H1 (cell line): ENCODE measurements at places on chromosomes 1 and 21.

DNA sequence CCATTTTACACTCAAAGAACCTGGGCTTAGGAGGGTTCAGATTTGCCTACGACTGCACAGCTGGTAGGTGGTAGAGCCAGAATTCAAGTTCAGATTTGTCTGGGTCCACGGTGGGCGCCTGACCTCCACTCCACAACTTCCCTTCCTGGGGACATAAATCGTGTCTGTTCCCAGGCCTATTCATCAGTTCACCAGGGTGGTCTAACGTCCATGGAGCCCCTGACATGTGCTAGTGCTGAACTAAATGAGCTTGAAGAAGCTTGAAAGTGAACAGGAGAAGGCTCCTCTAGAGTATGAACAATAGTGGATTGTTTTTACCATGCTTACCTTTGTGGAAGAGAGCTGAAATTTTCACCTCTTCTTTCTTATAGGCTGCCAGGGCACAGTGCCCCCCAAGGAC lies 32.5 kb upstream of the KIF1B start:
- DNase-seq: no peak
- no peak overlapping the region for H3K27ac ChIP-seq
- peaks cover 16% of the 10 kb centered on the region for H3K4me1 ChIP-seq
- no peaks in the 10 kb centered on the region for H3K27me3 ChIP-seq
- H3K36me3 ChIP-seq: peaks cover 24% of the 10 kb centered on the region
- no peak overlapping the region for H3K4me3 ChIP-seq

DNA sequence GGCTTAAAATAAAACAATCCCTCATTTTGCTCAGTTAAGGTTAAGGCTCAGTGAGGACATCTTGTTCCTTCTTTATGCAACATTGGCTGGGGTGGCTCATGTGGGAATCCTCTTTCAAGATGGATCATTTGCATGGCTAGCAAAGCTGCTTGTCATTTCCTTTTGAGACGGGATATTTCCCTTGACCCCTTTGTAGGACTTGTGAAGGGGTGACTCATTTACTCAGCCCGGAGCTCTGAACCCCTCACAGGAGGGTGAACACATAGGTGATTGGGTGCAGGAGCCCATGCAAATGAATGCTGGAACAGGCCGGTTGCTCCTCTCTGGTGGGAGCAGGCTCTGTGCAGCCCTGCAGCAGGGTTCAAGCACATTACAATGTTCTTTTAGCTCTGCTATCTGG lies 15.8 kb upstream of the C8A start:
- no peak overlapping the region for H3K27ac ChIP-seq
- H3K4me3 ChIP-seq: no peak overlapping the region
- no peaks in the 10 kb centered on the region for H3K4me1 ChIP-seq
- no peak for DNase-seq
- H3K36me3 ChIP-seq: no peaks in the 10 kb centered on the region
- no peaks in the 10 kb centered on the region for H3K27me3 ChIP-seq

- H3K27ac ChIP-seq: no peak overlapping the region
- no peaks in the 10 kb centered on the region for H3K4me1 ChIP-seq
- DNase-seq: no peak
- H3K27me3 ChIP-seq: no peaks in the 10 kb centered on the region
- no peak overlapping the region for H3K4me3 ChIP-seq
Observed at GRCh38 chr1:82515650-82516049, 714.9 kb downstream of the ADGRL2 start.

DNA sequence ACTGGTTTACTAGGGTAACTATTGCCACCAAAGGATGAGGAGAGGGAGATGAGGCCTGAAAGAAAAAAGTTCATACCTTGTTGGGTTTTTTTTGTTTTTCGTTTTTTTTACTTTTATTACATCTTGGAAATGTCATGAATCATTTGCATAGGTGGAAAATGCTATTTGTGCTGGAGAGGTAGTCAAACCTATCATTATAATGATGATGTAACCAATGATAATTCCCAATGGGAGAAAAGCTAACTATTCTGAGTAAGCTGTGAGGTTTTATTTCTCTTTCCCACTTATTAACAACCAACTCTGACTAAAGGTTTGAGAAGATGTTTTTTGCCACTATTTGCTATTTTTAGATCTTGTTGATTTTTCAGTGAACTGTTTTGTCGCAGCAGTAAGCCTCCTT lies 29.0 kb downstream of the SH3GLB1 start:
- H3K27me3 ChIP-seq: no peaks in the 10 kb centered on the region
- DNase-seq: no peak
- no peak overlapping the region for H3K4me3 ChIP-seq
- H3K27ac ChIP-seq: no peak overlapping the region

DNA sequence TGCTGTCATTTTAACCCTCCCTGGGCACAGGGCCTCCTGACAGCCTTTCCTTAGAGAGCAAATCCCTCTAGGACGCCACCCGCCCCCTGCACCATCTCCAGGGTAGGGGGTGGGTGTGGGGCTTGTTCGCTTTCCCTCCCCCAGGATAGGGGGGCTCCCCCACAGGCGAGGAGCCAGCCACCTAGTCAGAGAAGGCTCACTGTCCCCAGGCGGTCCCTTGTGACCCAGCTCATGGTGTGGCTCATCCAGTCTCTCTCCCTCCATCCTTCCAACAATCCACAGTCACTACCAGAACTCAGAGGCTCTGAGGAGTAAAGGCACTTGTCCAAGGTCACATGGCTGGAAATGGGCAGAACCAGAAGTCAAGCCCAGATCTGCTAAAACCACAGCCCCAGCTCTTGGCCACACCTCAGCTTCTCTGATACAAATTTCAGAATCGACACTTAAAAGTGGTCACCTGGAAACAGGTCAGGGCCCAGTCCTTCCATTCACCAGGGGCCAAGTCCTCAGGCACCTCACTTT lies 89.8 kb downstream of the MRPL37 start:
- H3K4me1 ChIP-seq: peaks cover 30% of the 10 kb centered on the region
- H3K4me3 ChIP-seq: no peak overlapping the region
- no peaks in the 10 kb centered on the region for H3K27me3 ChIP-seq
- no peak for DNase-seq
- H3K27ac ChIP-seq: no peak overlapping the region
